Astrocyte of the hippocampus (primary cell): ENCODE measurements at places on chromosomes 6 and 20.

GRCh38 chr20:710780-711450 is 35.3 kb upstream of the SCRT2 start:
- no peak for DNase-seq

- no peak for DNase-seq
These were observed 78.0 kb downstream of the COL21A1 start for GRCh38 chr6:56169366-56169765.

- DNase-seq = peak; percentile 94
These were observed 25.3 kb upstream of the CCND3 start for GRCh38 chr6:41966961-41967311.

DNA sequence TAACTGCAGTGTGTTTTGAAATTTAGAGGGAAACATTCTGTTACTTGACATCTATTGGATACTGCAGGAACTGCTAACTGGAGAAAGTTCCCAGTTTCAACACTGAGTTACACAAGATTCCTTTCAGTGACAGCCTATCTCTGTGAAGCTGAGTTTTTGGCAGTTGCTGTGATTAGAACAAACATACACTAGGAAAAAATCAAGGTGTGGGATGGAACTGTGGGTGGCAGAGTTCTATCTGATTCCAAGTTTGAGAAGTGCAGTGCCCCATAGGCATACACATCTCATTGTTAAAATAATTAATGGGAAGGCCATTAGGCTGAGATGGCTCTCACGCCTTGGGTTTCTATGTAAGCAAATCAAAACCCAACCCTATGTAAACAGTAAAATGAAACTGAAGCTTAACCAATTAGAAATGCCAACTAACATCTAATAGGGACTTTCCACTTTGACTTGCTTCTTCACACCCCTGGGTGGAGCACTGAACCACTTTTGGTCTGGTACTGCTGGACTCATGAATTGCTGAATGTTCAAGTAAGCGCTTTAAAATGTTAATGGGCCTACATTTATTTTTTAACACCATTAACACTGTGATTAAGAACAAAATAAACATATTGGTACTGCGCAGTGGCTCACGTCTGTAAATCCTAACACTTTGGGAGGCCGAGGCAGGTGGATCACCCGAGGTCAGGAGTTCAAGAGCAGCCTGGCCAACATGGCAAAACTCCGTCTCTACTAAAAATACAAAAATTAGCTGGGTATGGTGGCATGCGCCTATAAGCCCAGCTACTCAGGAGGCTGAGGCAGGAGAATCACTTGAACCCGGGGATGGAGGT is 55.2 kb upstream of the TBC1D7 start:
- DNase-seq = peak; percentile 56

GRCh38 chr20:57664924-57665588 is 44.8 kb downstream of the PMEPA1 start:
- DNase-seq = no peak

- no peak for DNase-seq
These were observed 6.5 kb downstream of the CTNNBL1 start for GRCh38 chr20:37700301-37700700.

GRCh38 chr20:49471397-49471796 is 11.1 kb downstream of the KCNB1 start:
- no peak for DNase-seq

- DNase-seq = no peak
These were observed 311.2 kb downstream of the ESR1 start for GRCh38 chr6:152118678-152119077.

GRCh38 chr6:155194399-155194798 is 69.4 kb upstream of the CLDN20 start:
- no peak for DNase-seq

DNA sequence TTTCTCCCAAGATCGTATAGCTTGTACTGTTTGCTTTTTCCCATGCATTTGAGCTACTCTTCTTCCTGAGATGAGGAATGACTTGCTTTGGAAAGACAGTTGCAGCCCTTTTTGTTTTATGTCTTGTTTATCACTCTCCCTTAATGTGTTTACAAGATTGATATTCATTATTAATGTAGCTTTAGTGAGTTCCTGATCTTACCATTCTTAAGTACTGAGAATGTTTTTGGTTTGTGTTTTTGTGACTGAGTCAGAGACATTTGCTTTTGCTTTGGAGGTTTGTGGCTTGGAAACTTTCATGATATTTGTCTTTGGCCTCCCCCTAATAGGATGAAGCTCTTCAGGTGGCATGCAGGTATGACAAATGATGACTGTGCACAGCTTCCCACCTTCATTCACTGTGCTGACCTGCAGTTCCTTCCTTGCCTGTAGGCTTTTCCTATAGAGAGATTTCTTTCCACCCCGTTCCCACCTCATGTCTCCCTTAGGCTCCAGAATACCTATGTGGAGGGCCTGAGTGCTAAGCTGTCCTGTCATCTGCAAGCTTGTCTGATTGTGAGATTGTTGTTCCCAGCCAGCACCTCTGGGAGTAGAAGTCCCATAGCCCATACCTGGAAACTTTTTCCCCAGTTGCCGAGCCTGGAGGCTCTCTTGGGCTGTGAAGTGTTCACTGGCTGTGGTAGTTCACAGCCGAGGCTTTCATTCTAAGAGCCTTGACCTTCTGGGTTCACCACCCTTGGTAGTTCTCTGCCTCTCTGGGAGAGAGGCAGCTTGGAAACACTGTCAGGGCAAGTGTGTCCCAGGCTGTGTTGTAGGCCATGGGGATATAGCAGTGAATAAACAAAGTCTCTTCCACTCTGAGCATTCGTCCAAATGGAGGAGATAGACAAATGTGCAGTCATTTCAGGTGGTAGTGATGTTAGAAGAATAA is 27.1 kb downstream of the CDS2 start:
- peak; percentile 40 for DNase-seq

GRCh38 chr6:16238057-16238962 is at the start of gene GMPR:
Gene GMPR, plus strand, starts transcription at chr6:16238587. Its CDS starts 107 bp downstream, at chr6:16238694.
- DNase-seq = peak; percentile 78

- DNase-seq = peak; percentile 81
These were observed 31.7 kb upstream of the IL20RA start for GRCh38 chr6:137076277-137077068.

DNA sequence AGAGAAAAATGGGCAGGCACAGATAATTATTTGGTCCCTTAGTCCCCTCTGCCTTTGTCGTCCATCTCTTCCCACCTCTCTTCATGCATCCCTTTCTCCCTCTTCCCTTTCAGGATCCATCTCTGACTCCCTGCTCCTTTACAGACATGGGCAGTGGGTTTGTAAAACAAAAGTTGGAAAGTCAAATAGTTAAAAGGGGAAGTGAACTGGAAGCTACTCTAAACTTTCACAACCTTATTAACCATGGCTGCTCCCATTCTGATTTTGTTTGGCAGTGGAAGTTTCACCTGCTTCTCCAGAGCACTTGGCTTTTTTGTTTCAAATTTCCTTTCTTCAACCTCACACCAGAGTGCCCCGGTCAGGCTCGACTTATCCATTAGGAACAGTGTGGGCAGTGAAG is 1.2 kb downstream of the HLA-DQA2 start:
- no peak for DNase-seq

DNA sequence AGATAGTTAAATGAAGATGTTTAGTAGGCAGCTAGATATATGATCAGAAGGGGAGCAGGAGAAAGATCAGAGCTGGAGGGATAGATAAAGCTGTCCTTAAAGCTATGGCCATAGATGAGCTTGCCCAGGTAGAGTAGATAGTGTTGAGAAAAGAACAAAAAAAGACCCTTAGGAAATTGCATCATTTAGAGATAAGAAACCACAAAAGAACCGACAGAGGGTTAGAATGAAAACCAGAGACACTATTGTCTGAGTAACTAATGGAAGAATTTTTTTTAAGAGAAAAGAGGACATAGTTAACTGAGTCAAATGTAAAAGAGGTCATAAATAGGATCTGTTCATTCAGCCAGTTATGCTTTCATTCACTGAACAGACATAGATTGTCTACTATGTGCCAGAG is 101.8 kb downstream of the TNFAIP3 start:
- no peak for DNase-seq

DNA sequence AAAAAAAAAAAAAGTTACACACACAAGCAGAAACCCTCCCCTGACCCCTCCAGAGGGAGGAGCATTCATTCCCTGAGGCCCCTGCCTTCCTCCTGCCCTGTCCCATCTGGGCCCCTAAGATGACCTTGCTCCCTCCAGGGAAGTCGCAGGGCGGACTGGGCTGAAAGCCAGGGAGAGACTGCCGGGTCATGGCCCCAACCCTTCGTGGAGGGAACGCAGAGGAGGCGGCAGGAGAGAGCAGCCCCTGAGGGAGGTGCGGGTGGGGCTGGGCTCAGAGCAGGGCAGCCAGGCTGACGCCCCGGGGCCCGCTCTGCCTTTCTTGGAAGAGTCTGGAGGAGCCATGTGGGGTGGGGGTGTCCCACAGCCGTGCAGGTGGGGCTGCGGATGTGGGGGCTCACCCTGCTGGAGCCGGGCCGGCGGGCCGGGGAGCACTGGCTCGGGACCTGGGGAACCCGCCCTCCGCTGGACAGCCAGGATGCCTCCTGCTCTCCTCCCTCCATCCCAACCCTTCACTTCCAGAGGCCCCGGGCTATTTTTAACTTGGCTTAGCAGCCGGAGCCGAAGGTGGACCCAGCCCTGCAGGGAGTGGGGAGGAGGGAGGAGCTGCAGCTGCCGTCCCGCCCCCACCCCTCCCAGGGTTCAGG is 15.0 kb upstream of the ABHD16B start:
- DNase-seq = peak; percentile 47

- DNase-seq = peak; percentile 93
These were observed 488.1 kb upstream of the AGPAT4 start for GRCh38 chr6:161761966-161762365.

GRCh38 chr6:137910424-137910834 is 43.4 kb downstream of the TNFAIP3 start:
- peak; percentile 12 for DNase-seq

- no peak for DNase-seq
These were observed 39.2 kb upstream of the TLDC2 start for GRCh38 chr20:36836591-36837269.

DNA sequence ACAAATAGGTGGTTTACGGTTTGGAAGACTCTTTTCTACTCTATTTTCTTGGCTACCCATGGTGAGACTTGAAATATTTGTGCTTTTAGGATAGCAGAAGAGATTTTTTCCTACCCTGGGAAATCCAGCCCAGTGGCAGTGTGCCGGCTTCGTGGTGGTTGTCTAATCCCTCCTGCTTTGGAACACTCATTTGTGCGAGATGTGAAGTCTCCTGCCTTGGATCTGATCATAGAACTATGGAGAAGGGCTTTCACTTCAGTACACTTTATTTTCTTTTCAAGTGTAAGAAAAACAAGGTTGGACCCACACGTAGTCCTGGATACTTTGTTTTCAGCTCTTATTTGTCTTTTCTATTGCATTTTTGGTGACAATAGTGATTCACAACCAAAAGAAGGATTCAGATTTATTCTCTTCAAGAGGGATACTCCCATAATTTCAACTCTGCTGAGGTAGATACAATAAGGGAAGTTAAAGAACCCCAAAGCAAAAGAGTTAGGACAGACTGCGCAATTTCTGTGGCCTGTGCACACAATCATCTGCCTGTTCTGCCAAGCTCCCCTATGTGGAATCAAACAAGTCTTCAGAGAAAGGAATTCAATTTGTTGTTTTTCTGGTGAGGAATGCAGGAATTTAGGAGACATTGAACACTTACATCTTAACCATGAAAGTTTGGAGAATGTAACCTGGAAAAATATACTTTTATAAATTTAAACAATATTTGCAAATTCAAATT is 413.2 kb downstream of the GJA1 start:
- peak; percentile 80 for DNase-seq

GRCh38 chr6:166977621-166978525 is 21.3 kb upstream of the CEP43 start:
- no peak for DNase-seq

- DNase-seq = peak; percentile 76
These were observed 86.0 kb downstream of the SESN1 start for GRCh38 chr6:109008537-109009235.

GRCh38 chr6:41964201-41964887 is 22.7 kb upstream of the CCND3 start:
- peak; percentile 16 for DNase-seq

DNA sequence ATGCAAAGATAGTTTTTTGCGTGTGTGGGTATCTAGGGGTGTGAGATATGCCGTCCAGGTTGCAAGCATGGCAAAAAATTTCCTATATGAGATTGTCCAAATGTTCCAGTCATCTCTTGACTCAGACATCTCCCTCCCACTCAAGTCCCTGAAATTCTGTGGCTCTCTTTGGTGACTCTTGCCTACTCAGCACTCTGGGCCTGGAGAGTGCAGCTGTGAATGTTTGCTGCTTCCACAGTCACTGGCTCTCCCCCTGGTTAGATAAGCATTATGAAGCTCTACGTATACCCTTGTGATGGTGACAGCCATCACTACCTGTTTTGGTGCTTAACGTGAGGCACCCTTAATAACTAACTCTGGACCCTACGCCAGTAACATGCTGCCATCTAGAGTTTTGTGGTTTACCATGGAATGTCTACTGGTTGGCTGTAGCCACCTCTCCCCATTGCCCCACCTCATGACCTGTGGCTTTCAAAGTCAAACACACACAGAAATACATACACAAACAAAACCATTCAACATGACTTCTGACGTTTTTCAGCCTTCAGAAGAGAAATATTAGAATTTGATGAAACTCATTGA is 621.9 kb upstream of the CITED2 start:
- DNase-seq = peak; percentile 54

DNA sequence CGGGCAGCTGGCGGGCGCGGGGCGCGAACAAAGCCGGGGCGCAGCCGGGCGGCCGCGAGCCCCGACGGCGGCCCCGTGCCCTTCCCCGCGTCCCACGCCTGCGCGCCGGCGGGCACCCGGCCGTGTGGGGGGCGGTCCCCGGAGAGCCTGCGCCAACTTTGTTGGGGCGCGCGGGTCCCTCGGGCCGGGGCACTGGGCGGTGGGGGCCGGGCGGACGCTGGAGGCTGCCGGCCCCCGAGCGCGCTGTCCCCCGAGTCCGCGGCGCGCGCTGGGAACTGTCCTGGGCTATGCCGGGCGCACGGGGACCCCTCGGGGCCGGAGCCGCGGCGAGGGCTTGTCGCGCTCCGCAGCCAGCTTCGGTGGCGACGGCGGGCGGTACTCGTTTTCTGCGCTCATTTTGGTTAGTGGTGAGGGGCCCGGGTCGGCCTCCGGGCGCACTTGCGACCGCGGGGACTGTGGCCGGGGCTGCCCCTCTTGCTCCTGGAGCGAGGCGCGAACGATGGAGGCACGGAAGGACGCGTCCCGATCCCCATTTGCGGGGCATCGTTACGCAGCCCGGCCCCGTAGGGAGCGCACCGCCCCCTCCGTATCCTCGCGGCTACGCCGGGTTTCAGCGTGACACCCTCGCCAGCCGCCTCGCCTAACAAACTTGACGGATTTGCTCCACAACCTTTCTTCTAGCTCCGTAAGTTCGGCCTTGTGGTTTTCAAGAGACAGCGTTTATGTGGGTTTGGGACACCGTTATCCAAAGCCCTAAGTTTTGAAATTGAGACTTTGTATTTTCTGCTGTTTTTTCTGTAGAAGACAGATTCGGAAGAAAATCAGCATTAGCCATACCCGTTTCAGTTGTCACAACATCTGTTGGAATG is 622 bp downstream of the SS18L1 start:
- DNase-seq = peak; percentile 82
